Activated naive CD4-positive, alpha-beta T cell (primary cell): ENCODE measurements at places on chromosomes 5 and 9.

DNA sequence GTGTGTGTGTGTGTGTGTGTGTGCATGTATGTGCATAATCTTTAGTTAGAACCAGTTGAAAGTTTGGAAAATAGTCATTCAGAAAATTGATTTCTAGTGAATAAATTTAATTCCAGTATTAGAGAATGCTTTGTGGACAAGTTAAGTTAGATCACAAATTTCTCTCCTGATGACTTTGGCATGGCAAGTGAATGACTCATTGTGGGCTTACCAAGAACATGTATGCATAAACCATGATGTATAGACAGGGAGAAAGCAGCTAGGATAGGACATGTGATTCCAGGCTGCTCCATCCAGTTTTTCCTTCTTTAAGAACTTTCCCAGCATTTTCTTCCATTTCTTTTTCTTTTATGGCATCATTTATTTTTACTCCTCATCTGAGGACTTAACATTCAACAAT is 85.7 kb upstream of the SGCD start:
- DNase-seq = no peak

- DNase-seq = no peak
Measured at GRCh38 chr5:136137497-136138220, 5.0 kb downstream of the SMAD5 start.

GRCh38 chr5:139700711-139701055 is 52.5 kb downstream of the CXXC5 start:
- no peak for DNase-seq

DNA sequence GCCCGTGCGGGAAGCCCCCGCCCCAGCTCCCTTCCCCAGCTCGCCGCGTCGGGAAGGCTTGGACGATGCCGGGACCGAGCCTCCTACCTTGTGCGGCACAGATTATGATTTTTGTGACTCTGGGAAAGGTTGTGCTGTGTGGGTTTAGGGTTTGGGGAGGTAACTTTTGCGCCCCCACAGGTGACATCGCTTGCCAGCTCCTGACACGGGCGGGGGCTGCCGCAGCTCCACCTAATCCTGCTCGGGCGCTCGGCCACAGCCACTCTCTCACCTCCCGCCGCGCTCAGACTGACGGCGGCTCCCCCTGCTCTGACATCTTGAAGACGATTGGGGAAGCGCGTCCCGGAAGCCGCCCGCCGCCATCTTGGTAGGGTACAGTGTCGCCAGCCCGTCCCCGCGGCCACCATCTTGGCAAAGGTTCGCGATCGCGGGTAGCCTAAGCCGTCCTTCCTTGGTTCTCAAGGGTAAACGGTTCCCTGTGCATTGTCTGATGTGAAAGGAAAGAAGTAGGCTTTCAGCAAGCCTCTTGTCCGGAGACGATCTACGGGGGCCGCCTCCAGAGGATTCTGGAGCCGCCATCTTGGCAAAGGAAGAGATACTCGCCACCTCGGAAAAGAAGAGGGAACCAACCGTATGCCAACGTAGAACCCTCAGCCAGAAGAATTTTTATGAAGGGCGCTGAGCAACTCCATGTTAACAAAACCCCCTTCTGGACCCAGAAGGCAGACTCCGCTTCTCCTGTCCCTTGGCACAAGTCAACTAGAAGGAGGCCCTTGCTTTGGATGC is 1.8 kb upstream of the NR3C1 start:
- peak; percentile 69 for DNase-seq

- no peak for DNase-seq
Measured at GRCh38 chr5:7396713-7397454, 946 bp downstream of the ADCY2 start.

GRCh38 chr5:82295144-82295543 is 17.0 kb upstream of the RPS23 start:
- no peak for DNase-seq
